ENCODE measurements at places on chromosomes 11 and 22.

DNA sequence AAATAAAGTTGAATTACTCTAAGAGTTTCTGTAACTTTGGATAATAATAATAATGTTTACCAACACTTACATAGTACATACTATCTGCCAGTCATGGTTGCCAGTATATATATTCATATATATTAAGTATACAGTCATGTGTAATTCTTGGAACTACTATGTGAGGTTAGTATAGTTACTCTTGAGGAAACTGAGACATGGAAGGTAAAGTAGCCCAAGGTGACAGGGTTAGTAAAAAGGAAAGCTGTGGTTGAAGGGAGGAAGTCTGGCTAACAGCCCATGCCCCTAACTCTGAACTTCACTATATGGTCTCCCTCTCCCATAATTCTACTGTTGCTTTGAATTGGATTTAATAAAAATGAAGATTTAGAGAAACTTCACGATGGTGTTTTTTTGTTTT is 24.9 kb downstream of the FDX1 start:
- DNase-seq = no peak

GRCh38 chr11:100574894-100575769 is 112.0 kb upstream of the ARHGAP42 start:
- peak; percentile 19 for DNase-seq

DNA sequence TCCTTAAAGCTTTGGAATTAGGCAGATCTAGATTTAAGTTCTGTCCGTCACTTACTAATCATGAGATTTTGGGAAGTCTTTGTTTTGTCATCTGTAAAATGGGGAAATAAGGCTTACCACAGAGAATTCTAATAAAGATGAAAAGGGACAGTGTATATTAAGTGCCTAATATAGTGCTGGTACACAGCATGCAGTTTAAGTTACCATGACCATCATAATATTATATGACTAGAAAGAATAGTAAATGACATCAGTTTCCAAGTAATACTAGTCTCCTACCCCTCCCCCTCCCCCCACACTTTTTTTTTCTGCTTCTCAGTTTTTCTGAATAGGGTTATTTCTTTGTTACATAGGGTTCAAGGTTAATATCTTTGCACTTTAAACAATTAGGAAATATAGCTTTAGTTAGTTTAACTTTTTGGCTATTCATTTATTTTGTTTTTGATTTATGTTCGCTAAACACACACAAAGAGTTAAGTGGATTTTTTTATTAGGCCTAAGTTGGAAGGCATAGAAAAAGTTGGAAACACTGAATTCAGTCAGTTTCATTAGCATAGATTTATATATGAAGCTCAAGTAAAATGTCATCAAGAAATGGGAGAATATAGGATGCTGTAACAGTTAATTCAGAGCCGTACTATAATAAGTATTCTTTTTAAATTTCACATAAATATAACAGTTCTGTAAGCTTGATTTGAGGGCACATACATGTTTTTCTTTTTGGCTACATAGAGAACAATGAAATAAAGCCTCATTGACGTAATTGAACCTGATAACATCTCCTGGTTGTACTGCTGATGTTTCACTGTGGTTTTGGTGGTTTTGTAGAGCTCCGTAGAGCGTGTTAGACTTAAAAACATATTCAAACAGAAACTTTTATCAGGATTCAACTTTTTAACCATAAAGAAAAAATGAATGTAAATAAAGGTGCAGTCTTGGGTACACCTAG is 121.2 kb downstream of the PDE3B start:
- peak; percentile 96 for DNase-seq

DNA sequence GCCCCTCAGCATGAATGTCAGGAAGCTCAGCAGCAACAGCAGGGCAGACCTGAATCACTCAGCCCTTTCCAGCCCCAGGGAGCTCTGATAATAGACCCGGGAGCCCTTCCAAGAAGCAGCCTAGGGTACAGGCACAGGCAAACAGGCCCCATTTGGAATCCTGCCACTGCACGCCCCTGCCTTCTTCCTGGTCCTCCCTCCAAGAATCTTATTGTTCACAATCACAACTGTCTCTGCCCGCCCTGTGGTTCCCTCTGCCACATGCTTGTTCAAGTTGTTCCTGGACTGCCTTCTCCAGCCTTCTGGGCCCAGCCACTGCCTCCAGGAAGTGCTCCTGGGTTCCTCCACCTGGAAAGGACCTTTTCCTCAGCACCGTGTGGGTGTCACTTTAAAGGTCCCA is 54.6 kb downstream of the LRRC32 start:
- no peak for DNase-seq

GRCh38 chr11:126989942-126990715 is 10.4 kb downstream of the KIRREL3 start:
- peak; percentile 67 for DNase-seq

DNA sequence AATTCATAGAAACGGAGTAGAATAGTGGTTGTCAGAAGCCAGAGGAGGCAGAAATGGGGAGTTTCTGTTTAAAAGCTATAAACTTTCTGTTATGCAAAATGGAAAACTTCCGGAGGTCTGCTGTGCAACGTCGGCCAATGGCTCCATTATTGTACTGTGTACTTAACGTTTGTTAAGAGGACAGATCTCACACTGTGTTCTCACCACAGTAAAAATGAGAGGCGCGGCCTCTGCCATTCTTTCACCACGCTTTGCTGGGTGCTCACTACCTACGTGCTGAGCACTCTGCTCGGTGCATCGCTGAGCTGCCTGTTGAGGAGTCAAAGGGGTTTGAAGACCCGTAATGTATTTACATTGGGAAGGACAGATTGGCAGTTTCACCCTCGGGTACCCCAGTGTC is 218.8 kb upstream of the B3GAT1 start:
- no peak for DNase-seq

- DNase-seq = no peak
These were observed 83.4 kb downstream of the GALNT18 start for GRCh38 chr11:11538277-11538960.

- peak; percentile 73 for DNase-seq
These were observed 78.5 kb downstream of the PLEKHA7 start for GRCh38 chr11:16935518-16936302.

GRCh38 chr11:2992997-2993325 is 832 bp upstream of the NAP1L4 start:
- DNase-seq = peak; percentile 51

DNA sequence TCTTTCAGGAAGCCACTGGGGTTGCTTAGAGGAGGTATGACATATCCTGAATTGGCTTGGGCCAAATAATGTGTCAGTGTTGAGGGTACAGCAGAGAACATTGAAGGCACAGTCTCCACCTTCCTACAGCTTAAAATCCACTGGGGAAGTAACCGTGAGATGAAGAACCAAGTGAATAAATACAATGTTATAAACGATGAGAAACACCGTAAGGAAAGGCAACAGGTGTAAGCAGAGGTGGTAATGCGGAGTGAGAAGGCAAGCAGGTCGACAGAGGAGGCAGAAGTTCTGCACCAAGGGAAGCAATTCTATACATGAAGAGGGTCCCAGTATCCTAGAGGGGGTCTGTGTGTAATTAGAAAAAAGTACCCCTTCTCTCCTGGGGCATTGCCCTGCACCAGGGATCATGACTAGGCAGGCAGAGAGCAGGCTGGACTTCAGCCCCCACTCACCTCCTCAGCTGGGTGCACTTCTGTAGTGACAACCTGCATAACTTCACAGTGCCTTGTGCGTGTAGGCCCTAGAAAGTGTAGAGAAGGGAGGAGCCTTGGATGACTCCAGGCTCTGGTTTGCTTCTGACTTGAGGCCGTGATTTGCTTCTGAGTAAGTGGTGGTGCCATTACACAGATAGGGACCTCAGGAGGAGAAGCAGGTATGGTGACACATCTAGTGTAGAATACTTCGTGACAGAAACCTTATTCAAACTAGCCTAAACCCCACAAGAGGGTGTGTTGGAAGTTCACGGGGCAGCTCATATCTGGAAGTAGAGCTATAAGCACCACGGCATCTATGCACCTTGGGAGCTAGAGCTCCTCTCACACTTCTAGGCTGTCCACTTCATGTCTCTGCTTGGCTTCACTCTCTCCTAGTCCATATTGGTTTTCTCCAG is 4.9 kb downstream of the MYOD1 start:
- DNase-seq = no peak

DNA sequence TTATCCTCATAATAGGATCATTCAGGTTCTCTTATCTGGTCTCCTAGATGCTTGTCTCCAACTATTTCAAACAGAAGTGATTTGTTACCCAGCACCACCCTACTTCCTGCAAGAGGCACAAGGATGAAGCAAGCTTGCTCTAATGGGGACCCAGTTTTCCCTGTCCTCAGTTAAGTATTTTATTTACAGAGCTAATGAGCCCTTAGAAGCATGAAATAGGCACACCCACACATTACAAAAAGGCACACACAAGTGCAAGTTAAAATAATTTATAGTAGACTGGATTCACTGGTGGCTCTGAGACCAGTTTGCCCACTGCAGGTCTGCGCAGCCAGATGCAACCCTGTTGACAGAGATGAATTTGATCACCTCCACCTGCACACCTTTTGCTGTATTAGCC is 167.5 kb downstream of the KIRREL3 start:
- no peak for DNase-seq

DNA sequence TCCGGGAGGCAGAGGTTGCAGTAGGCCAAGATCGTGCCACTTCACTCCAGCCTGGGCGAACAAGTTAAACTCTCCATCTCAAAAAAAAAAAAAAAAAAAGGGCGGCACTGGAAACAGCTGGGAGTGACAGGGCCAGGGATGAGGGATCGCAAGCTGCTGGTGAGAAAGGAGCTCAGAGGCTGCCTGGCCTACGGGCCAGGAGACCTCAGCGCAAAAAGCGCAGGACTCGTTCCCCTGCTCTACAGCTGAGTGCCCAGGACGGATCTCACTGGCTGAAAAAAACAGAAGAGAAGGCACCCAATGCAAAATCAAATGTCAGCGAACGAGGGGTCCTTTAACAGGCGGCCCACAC is 650 bp upstream of the NUP50 start:
- DNase-seq = peak; percentile 60

DNA sequence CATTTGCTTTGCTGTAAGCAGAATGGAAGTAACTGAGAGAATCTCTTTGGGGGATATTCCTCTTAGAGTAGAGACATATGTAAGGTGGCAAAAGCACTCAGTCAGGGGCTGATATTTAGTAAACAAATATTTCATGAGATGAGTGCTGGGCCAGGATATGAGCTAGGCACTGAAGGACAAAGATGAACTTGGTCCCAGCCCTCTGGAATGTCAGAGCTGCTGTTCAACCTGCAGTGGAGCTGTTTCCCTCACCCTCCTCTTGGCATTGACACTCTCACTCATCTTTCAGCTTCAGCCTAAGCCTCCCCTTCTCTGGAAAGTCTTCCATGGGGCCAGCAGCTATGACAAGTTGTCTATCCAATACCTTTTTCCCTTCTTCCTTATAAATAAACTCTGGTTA is 22.2 kb downstream of the RASSF10 start:
- DNase-seq = no peak

GRCh38 chr11:13596611-13597326 is 71.7 kb upstream of the FAR1 start:
- DNase-seq = no peak

GRCh38 chr11:1034456-1035295 is 1.8 kb downstream of the MUC6 start:
- no peak for DNase-seq

GRCh38 chr11:121241343-121242211 is 51.0 kb upstream of the SC5D start:
- DNase-seq = no peak

- DNase-seq = no peak
These were observed 83.5 kb downstream of the ACER3 start for GRCh38 chr11:76944225-76944624.

- DNase-seq = no peak
These were observed 56.5 kb upstream of the ARHGAP32 start for GRCh38 chr11:129248618-129249017.

DNA sequence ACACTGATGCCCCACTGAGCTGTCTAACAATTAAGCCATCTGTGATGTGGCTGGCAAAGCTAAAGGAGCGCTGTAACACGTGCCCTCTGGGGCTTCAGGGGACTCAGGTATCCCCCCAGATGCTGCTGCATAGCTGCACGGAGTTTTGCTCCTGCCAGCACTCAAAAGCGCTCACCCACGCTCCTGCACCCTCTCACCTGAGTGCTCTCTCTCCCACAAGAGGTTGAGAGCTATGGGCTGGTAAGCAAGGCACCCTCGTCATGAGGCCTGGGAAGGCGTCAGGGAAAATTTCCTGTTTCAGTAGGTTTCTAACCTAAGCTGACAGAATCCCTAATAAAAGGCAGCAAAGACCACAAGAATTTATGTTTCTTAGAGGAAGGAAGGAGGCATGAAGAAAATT is 850.3 kb downstream of the OPCML start:
- no peak for DNase-seq

GRCh38 chr11:119706887-119707286 is 22.1 kb downstream of the NECTIN1 start:
- DNase-seq = no peak

DNA sequence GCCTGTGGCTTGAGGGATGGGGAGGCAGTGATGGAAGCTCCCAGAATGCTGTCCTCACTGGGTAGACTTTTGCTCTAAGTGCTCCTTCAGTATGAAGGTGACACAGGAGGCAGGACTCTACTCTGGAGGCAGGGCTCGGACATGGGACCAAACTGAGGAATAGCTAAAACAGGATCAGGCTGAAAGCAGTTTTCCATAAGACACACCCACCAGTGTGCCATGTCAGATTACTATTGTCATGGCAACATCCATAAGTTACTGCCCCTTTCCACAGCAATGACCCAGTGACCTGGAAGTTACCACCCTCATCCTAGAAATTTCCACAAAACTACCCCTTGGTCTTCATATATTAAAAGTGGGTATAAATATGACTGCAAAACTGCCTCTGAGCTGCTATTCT is 43.6 kb upstream of the GALNT18 start:
- DNase-seq = no peak

GRCh38 chr11:33197915-33198727 is 36.8 kb upstream of the CSTF3 start:
- no peak for DNase-seq

DNA sequence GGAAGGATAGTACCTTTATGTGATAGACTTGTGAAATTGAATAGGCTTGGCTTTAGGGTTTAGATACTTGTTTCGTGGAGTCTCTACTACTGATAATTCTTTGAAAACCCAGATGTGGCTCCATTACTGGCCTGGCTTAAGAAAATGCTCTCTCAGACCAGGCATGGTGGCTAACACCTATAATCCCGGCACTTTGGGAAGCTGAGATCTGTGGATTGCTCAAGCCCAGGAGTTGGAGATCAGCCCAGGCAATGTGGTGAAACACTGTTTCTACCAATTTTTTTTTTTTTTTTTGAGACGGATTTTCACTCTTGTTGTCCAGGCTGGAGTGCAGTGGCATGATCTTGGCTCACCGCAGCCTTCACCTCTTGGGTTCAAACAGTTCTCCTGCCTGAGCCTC is 40.9 kb downstream of the ATG13 start:
- DNase-seq = no peak

- peak; percentile 48 for DNase-seq
These were observed 22.5 kb downstream of the VSIG10L2 start for GRCh38 chr11:125968354-125968753.

DNA sequence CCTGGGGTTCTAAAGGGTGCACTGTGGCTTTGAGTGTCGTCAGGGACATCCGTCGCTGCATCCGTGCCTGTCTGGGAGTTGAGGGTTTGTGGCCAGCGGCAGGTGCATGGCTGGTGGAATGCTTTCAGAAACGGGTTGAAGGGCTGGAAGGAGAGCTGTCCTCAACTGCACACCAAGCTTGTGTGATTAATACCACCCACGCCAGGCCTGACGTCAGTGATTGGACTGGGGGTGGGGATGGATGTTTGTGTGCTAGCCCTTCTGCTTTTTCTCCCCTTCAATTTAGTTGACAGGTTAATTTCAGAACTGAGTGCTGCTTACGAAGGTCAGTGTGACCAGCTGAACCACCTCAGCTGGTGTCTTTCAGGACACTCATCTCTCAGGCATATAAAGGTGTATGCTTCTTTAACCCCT is 3.2 kb upstream of the GAB2 start:
- peak; percentile 51 for DNase-seq
